GM12864 (cell line): ENCODE measurements at places on chromosomes 4 and X.

DNA sequence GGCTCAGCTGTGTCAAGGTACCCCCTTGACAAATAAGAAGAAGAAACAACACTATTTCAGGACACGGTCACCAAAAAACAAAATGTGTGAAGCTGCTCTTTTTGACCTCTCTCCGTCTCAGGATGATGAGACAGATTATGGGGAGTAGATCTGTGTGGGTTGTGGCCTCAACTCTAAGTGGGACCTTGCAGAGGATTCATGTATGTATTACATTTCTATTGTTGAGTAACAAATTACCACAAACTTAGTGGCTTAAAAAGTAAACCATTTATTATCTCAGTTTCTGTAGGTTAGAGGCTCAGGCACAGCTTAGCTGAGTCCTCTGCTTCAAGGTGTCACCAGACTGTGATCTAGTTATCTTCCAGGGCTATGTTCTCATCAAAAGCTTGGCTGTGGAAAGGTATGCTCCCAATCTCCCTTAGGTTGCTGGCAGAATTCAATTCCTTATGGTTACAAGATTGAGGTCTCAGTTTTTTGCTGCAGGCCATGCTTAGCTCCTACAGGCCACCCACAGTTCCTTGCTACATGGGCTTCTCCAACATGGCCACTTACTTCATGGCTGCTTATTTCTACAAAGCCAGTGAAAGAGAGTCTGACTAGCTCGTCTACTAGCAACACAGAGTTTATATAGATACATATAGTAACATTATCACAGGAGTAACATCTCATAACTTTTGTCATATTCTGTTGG, 28.1 kb downstream of the DGKK start:
- DNase-seq: no peak

DNA sequence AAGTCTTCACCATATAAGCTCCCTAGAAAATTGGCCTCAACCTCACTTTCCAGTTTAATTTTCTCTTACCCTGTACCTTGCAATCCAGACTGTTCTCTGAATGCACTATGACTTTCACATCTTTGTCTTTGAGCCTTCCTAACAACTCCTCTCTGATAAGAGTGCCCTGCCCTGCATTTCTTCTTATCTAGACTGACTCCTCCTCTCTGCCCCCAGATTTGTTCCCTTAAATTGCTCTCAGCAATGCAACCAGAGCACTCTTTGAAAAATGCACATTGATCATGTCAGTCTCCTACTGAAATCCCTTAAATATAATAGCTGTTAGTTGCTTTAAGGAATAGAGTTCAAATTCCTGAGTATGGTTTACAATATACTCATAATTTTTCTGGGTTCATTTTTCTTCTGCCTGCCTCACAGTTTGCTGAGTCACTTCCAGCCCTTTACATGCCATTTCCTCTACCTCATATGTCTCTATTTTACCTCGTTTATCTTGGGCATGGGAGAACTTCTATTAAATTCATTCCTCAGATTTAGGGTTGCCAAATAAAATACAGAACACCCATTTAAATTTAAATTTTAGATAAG, 582.7 kb upstream of the AADAT start:
- DNase-seq: no peak

- DNase-seq: no peak
Observed at GRCh38 chr4:138445098-138445497, 202.9 kb upstream of the SLC7A11 start.

DNA sequence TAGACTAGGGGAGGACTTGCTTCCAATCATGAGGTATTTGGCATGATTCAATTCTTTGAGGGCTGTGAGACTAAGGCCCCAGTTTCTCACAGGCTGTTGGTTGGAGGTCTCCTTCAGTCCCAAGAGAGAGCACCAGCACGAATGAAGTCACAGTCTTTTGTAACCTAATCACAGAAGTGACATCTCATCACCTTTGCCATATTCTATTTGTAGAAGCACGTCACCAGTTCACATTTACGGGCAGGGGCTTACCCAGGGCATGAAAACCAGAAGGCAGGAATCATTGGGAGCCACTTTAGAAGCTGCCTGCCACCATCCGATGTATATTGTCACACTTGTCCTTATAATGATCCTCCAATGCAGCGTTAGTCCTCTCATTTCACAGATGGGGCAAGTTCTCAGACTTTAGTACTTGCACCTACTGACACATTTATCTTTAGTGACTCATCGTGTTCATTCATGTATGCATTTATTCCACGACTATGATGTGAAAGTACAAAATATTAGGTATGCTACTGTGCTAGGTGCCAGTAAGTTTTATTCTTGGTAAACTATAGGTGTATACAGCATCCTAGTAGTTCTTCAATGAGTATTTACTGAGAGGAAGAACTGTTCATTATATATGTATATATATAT, 163.8 kb upstream of the PGRMC2 start:
- no peak for DNase-seq

- no peak for DNase-seq
Observed at GRCh38 chr4:113882668-113883067, 96.8 kb downstream of the ARSJ start.

- DNase-seq: no peak
Observed at GRCh38 chr4:38449506-38450174, 214.4 kb upstream of the KLF3 start.

- DNase-seq: no peak
Observed at GRCh38 chr4:134089885-134090284, 111.7 kb downstream of the PABPC4L start.

- DNase-seq: no peak
Observed at GRCh38 chr4:3070709-3071500, 3.4 kb downstream of the HTT-AS start.

DNA sequence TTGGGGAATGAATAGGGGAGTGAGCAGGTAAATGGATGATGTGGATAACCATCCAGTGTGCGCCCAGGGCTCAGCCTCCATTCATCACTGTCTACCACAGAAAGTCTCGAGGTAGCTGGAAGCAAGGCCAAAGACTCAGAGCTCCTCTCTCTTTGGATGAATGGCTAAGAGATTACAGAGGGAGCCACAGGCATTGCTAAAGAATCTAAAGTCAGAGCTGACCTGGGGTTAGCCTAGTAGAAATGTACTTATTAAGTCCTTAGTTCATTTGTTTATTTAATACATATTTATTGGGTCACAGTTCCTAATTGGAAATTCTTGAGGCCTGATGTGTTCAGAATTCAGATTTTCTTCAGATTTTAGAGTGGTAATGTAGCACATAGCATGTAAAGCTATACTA, 88.7 kb upstream of the HPF1 start:
- DNase-seq: no peak

DNA sequence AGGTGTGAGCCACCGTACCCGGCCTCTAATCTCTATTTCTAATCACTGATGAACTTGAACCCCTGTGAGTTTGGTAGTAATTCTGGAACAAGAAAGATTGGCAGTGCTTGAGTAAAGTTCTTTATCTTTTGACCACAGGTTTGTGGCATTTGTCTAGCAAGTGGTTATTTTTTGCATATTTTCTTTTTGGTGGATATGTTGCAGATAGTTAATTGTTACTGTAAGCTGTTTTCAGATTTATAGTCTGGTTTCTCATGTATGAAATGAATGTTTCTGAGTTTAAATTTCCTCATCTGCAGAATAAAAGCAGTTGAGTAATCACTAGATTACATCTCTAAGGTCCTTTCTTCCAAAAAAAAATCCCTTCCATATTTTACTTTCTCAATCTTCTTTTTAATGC, 105.2 kb downstream of the GASK1B start:
- no peak for DNase-seq

DNA sequence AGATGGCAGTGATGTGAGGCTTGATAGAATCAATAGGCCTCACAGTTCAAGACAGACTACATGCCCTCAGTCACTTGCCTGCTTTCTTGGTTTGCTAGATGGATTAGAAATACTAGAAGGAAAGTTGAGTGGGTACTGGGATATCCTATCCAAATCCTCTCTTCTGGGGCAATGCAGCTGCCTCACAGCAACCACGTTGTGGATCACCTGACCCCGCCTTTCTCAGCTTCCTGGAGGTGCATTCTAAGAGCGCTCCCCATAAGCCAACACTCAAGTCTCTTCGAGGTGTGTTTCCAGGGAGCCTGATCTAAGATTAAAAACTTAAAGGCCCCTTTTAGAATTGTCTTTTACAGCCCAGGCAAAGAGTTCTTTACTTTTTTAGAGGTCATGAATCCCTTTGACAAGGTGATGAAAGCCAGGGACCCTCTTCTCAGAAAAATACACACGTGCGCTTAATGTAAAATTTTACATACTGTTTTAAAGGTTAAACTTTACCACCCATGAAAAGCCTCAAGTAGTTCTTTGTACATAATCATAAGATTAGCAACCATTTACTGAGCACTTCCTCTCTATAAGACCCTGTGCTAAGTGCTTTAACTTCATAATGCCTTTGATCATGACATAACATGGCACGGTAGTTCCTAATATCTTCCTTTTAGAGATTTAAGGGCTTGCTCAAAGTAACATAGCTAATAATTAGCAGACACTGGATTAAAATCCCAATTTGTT, 840 bp upstream of the RPL34 start:
- no peak for DNase-seq

- no peak for DNase-seq
Observed at GRCh38 chrX:153844509-153845082, 14.3 kb upstream of the PDZD4 start.

GRCh38 chr4:8221476-8221875, 22.4 kb downstream of the SH3TC1 start:
- DNase-seq: no peak

DNA sequence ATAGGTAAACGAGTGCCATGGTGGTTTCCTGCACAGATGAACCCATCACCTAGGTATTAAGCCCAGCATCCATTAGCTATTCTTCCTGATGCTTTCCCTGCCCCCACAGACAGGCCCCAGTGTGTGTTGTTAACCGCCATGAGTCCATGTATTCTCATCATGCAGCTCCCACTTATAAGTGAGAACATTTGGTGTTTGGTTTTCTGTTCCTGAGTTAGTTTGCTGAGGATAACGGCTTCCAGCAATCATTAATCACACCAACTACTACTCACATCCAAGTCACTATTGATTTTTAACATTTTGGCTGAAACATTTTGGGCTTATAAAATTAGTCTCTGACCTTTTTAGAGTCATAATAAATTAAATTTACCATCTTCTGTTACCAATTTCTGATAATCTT, 205.3 kb downstream of the SPOCK3 start:
- DNase-seq: no peak

GRCh38 chrX:43269201-43269600, 386.9 kb upstream of the MAOA start:
- DNase-seq: no peak

GRCh38 chrX:42944381-42944998, 166.5 kb upstream of the PPP1R2C start:
- no peak for DNase-seq
